ENCODE measurements at places on chromosomes 2 and 18. TPM values are rescaled to one million over a fixed set of nuclear protein-coding genes. Genes with fewer than 3 reads are reported as not detected.

ELOA2 gene
- not detected for total RNA-seq

TRIM43 gene
- total RNA-seq: 0.09 TPM

DAPL1 gene
- total RNA-seq: 0.16 TPM

TLX2 gene
- total RNA-seq: 0.28 TPM

EFEMP1 gene
- total RNA-seq: 39.6 TPM

KLHL41 gene
- total RNA-seq: 0.15 TPM

DHRS9 gene
- total RNA-seq: 3.3 TPM

REG3A gene
- total RNA-seq: not detected

ANKRD30BL gene
- not detected for total RNA-seq

PROKR1 gene
- total RNA-seq: not detected

ANKRD53 gene
- total RNA-seq: 0.09 TPM

GKN1 gene
- total RNA-seq: 0.37 TPM

ACOXL gene
- not detected for total RNA-seq

C2orf78 gene
- total RNA-seq: not detected

TOGARAM2 gene
- 0.20 TPM for total RNA-seq

ACADL gene
- not detected for total RNA-seq

SCYGR4 gene
- total RNA-seq: not detected

WDR43 gene
- 107 TPM for total RNA-seq

SH3BP4 gene
- total RNA-seq: 38.9 TPM

TMEM214 gene
- 65.2 TPM for total RNA-seq

UGT1A8 gene
- 0.10 TPM for total RNA-seq

ACVR1C gene
- total RNA-seq: 0.03 TPM

NR4A2 gene
- 2.0 TPM for total RNA-seq

SUMO1 gene
- total RNA-seq: 171 TPM

C2orf42 gene
- total RNA-seq: 7.4 TPM

ARMC9 gene
- 14.8 TPM for total RNA-seq

GALNT14 gene
- total RNA-seq: 43.5 TPM

MSTN gene
- total RNA-seq: not detected

PPM1G gene
- total RNA-seq: 158 TPM

CHRNG gene
- not detected for total RNA-seq

C2orf80 gene
- total RNA-seq: not detected

SAG gene
- not detected for total RNA-seq

WBP1 gene
- 85.1 TPM for total RNA-seq

HOXD11 gene
- total RNA-seq: 6.5 TPM

CRYGC gene
- not detected for total RNA-seq

IL36G gene
- not detected for total RNA-seq

EPAS1 gene
- 101 TPM for total RNA-seq

SESTD1 gene
- total RNA-seq: 28.1 TPM

AOX1 gene
- 4.6 TPM for total RNA-seq

CMPK2 gene
- total RNA-seq: 0.34 TPM

MRO gene
- total RNA-seq: 0.26 TPM

Data from A549 treated with AZD2906 at 1 μM for 4 hours (cell line).